SIG-M5 (cell line): ENCODE measurements at places on chromosomes 1 and 21.
A peak's percentile ranks its signal among the peaks of the same experiment; 100 is the strongest.

GRCh38 chr1:54280651-54281050 is 80.7 kb downstream of the MRPL37 start:
- DNase-seq = no peak

DNA sequence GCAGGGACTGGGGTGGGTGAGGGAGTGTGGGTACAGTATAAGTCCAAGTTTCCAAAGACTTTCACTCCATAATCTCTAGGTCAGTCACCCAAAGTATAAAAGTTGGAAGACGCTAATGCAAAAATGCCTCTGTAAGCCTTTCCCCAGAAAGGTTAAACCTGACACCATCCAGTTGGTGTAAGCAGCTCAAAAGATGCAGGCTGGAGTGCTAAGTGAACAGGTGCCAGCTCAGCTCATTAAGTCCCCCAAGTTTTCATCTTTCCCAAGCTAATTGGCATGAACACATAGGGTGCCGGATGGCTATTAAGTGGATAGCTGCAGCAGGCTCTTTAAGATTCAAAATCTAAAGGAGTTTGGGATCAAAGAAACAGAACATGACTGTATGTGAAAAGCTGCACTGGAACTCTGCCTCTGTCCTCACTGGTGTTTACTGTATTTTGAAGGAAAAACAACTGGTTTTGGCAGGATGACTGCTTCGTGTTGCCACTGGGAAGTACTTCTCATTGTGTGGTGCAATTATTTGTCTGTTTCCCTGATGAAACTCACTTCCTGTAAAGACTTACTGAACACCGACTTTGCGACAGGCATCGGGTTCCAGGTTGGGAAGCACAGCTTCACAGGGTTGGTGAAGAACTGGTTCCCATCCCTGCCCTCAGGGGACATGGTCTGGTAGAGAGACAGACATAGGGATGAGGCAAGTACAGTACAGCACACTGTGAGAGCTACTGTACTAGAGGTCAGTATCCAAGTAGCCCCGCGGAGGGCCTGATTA is 152.7 kb downstream of the DAB1 start:
- no peak for DNase-seq

GRCh38 chr1:164588516-164589341 is 29.7 kb downstream of the PBX1 start:
- DNase-seq = no peak

GRCh38 chr1:201706109-201706508 is 122.8 kb upstream of the IPO9 start:
- no peak for DNase-seq

- peak; percentile 75 for DNase-seq
These were observed 12.6 kb upstream of the MNDA start for GRCh38 chr1:158818560-158818959.

DNA sequence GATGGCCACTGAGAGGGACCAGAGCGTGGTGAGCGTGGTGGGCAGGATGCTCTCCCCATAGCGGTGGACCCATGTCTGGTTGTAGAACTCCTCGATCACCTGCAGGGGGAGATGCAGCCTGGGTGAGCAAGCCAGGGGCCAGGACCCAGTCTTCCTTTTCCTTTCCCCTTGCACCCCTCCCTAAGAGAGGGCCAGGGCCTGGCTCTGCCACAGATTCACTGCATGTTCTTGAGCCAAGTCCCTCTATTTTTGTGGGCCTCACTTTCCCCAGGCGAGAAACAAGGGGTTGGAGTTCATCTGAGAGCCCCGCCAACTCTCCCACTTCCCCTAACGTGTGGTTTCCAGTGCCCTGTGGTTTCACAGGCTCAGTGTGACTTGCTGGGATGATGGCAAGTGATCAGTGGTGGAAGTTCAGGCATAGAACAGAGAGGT is 27.5 kb downstream of the SLC2A1 start:
- DNase-seq = peak; percentile 39

GRCh38 chr21:31880816-31881215 is 8.0 kb downstream of the HUNK start:
- DNase-seq = no peak

DNA sequence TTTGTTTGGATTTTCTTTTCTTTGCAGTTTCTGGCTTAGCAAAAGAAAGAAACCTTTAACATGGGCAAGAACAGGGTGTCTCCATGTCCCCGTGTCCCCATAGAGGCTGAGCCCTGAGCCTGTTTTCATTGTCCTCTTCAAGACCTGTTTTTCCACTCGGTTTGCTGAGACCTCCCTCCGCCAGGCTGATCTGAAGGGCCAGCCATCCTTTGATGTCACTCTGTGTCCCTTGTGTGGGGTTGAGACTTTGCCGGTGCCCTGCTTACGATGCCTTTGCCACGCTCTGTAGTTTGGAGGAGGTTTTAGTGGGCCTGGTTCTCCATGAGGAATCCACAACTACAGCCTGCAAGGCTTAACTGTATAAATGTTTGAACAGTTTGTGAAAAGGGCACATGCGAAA is 23.8 kb downstream of the IFNGR2 start:
- no peak for DNase-seq

DNA sequence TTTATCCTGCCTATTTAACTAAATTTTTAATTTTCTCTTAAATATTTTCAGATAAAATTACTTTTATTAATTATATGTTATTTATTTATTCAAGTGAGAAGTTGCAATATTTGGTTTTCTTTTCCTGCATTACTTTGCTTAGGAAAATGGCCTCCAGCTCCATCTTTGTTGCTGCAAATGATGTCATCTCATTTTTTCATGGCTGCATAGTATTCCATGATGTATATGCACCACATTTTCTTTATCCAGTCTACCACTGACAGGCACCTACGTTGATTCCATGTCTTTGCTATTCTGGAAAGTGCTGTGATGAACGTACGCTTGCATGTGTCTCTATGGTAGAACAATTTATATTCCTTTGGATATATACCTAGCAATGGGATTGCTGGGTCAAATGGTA is 186.9 kb upstream of the LYPLAL1 start:
- no peak for DNase-seq

GRCh38 chr1:65872301-65872700 is 79.6 kb downstream of the PDE4B start:
- DNase-seq = no peak

- DNase-seq = no peak
These were observed 148.4 kb downstream of the GPATCH2 start for GRCh38 chr1:217482356-217483102.

- no peak for DNase-seq
These were observed 35.8 kb downstream of the PIK3CD start for GRCh38 chr1:9687120-9687873.

- DNase-seq = no peak
These were observed at the start of gene TNFRSF18 for GRCh38 chr1:1206376-1206965. TSS of gene TNFRSF18 (minus strand) at chr1:1206592. CDS start at chr1:1206571, 21 bp downstream.

GRCh38 chr1:25774206-25774803 is 25.7 kb upstream of the SELENON start:
- no peak for DNase-seq

- DNase-seq = no peak
These were observed 3.6 kb downstream of the BEST4 start for GRCh38 chr1:44784094-44785028.

GRCh38 chr1:19046972-19047731 is 90.7 kb upstream of the IFFO2 start:
- DNase-seq = no peak

DNA sequence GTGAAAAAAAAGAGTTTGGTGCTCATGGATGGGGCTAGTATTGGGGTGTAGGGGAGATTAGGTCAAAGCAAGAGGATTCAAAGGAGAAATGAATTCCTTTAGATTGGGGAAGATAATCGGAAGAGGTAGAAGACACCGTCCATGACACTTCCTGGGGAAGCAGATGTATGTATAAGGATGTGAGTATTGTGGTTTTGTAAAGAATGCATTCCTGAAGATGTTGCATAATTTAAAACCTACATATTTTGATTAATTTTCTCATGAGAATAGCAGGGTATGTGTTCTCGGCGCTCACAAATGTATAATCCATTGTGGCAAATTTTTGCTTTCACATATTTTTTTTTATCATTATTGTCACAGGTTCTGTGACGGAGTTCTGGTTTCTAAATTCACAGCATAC is 5.5 kb upstream of the LGALS8 start:
- DNase-seq = no peak

DNA sequence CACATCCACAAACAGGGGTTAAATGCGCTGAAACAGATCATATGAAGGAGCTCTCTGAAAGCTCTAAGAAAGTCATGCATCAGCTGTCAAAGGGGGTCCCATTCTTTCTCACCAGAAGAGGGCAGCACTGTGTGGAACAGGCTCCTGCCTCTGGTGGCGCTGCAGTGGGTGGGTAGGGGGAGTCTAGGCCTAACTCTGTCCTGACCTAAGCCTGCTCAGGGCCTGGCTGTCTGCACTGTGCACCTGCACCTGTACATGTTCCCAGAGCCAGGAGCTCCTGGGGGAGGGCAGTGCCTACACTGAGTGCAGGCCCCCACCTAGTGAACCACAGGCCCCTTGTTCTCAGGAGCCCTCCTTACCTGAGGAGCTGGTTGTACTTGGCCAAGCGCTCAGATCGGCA is 16.0 kb downstream of the ENO1 start:
- no peak for DNase-seq

DNA sequence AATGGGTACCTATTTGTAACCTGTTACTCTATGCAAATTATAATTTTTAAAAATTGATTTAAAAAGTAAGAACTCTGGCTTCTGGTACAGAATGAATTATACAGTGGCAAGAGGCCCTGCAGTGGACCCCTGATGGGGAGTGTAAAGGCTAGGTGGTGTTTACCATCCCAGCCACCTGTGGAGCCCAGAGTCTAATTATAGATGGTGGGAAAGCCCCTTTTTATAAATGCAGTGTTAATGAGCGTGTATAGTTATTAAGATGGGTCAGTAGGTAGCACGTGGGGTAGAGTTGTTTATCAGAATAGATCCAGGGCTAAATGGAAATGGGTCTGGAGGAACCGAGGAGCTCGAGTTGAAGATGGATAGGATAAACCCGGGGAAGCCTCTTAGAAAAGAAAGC is 13.9 kb upstream of the PRELP start:
- DNase-seq = no peak

GRCh38 chr1:230707732-230708630 is 5.9 kb downstream of the AGT start:
- no peak for DNase-seq

GRCh38 chr1:29970747-29971325 is 734.5 kb downstream of the PTPRU start:
- no peak for DNase-seq

GRCh38 chr21:38793926-38794713 is 11.6 kb upstream of the ETS2 start:
- DNase-seq = no peak

DNA sequence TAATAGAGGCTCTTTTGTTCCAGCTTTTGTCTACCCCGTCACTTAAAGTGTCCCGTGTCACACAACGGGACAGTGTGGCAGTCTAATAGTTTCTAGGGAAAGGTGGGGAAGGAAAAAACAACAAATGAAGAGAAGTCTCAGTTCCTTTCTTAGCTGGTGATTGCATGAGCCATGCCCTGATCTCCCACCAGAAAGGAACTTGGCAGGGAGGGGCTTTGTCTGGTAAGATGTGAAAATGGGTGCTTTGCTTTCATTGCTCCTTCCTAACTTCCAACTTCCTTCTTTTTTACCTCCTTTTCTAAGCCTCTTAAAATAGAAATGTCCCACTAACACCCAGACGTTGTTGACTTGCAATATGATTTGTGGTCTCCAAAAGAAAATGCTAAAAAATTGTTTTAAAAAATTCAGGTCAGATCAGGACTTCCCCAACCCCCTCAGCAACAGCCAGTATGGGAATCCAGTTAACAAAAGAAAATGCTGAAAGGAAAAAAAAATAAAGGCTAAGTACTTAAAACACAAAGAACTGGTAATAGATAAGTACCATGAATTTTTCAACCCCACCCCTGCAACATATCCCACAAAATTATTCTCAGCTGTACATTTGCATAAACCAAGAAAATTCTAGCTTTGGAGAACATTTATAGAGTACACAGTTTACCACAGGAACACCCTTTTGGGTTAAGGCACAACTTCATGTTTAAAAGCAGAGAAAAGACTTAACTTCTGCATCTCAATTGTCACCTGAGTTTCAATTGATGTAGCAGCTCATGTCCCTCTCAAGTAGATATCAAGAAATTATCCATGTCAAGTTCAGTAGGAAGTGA is 106.2 kb downstream of the NIBAN1 start:
- DNase-seq = peak; percentile 46

- DNase-seq = no peak
These were observed at the start of gene IFI44L for GRCh38 chr1:78619803-78620579. TSS of gene IFI44L (plus strand) at chr1:78620448. CDS start at chr1:78627916, 7,468 bp downstream.

DNA sequence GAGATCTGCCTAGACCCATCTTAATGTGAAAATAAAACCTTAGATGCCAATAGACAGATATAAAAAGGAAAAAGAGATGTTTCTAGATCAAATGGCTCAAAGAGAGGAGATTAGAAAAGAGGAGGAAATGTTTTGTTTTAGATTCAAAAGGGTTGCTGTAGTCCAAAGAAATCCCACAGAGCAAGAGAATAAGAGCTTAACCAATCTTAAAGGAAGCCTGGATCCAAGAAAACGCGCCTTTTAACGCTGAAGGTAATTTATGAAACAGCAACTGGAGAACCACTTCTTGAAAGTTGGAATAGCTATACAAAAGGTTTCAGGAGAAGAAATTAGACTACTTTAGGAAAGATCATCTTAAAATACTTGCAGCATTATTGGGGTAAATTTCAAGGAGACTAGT is 298.8 kb downstream of the BRINP2 start:
- no peak for DNase-seq

DNA sequence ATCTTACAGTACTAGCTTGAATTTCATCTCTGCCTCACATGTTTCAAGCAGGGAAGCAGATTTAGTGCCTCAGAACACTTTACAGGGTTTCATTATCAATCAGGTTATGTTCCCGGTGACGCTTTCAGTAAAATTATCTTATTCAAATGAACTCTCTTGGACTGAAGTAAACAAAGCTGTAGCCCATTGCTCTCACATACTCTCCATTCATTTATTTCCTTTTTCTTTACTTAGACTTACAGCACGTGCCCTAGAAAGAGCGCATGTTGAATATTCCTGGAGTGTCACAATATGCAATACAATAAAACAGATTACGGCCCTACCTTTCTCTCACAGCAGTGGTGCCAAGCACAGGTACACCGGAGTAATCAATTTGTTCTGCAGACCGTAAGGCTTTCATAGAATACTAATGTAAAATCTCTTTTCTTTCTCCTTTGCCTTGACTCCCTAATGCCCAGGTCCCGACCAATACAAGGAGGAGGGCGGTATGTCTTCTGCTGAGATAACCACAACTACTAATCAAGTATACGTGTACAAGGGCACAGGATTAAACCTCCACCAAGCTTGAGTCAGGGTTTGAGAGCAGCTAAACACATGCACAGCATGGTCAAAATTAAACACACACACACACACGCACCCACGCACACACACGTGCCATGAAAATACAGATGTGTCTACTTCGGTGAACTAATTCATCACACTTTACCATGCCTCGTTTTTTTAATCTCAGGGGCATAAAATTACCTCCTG is 62.8 kb downstream of the NRIP1 start:
- DNase-seq = no peak
